ENCODE measurements at places on chromosomes 2 and 18.

GRCh38 chr2:174124181-174124580 lies 124.2 kb downstream of the OLA1 start:
- no peak for DNase-seq

- no peak for DNase-seq
These were observed 116.1 kb downstream of the RNF144A start for GRCh38 chr2:7033136-7033960.

GRCh38 chr2:225512876-225513540 lies 113.5 kb downstream of the NYAP2 start:
- peak; percentile 37 for DNase-seq

GRCh38 chr18:31581498-31582197 lies 10.0 kb upstream of the TTR start:
- no peak for DNase-seq

- DNase-seq: no peak
These were observed 300.0 kb upstream of the PIK3C3 start for GRCh38 chr18:41655074-41655473.

GRCh38 chr2:162090109-162090508 lies 16.1 kb upstream of the DPP4 start:
- no peak for DNase-seq

DNA sequence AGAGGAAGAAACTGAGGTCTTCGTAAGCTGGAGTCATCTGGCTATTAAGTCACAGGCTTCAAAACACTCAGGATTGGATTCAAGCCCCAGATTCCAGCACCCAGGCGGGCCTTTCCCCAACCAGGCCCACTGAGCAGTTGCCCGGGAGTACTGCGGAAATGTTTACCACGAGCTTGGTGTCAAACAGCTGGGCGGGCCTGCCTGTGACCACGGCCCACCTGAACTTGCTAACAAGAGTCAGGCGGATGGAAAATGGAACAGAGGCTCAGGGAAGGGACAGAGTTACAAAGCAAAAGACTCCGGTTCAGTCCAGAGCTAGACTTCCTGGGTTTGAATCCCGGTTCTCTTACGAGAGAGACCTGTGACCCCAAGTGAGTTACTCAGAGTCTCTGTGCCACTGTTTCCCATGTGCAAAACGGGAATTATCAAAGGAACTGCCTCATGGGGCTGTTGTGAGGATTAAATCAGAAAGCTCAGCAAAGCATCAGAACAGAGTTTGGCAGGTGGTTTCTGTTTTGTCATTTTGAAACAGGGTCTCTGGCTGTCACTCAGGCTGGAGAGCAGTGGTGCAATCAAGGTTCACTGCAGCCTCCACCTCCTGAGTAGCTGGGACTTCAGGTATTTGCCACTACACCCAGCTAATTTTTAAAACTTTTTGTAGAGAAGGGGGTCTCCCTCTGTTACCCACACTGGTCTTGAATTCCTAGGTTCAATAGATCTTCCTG lies 49.0 kb upstream of the TFCP2L1 start:
- DNase-seq: no peak

- DNase-seq: no peak
These were observed 1.3 kb downstream of the HS6ST1 start for GRCh38 chr2:128317181-128317898.

DNA sequence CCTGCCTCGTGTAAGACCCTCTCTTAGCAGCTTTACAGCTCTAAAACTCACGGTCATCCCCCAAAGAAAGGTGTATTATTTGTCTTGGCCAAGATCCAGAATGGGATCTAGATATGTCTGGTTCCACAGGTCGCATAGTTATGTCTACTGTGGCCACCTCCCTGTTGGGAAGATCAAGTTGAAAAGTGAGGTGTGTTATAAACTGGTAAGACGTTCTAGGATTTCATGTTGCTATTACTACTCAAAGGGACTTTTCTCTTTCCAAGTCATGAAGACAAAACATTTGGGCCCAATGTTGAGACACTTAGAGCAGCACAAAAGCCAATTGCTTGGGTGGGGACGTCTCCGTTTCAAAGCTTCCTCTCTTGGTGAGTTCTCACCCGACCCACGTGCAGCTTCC lies 766.0 kb downstream of the RNF144A start:
- no peak for DNase-seq

DNA sequence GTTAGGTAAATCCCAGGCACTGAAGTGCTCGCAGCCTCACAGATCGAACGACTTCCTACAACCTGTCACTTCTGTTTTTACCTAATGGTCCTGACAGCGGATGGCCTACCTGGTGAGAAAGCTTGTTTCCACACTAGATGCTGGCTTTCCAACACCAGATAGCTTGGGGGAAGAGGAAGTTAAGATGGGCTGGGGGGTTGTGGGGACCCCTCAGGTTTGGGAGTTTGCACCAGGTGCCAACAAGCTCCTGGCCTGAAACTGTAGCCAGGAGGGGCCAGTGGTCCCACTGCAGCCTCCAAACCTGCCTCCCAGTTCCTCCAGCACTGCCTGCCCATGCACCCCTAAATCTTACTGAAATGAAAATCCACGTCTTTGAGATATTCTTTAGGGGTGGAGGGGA lies 3.9 kb downstream of the TMEM185B start:
- no peak for DNase-seq

GRCh38 chr2:191209340-191209739 lies 35.9 kb upstream of the MYO1B start:
- no peak for DNase-seq

- DNase-seq: peak; percentile 54
These were observed 61.5 kb downstream of the EFR3B start for GRCh38 chr2:25103287-25103871.

DNA sequence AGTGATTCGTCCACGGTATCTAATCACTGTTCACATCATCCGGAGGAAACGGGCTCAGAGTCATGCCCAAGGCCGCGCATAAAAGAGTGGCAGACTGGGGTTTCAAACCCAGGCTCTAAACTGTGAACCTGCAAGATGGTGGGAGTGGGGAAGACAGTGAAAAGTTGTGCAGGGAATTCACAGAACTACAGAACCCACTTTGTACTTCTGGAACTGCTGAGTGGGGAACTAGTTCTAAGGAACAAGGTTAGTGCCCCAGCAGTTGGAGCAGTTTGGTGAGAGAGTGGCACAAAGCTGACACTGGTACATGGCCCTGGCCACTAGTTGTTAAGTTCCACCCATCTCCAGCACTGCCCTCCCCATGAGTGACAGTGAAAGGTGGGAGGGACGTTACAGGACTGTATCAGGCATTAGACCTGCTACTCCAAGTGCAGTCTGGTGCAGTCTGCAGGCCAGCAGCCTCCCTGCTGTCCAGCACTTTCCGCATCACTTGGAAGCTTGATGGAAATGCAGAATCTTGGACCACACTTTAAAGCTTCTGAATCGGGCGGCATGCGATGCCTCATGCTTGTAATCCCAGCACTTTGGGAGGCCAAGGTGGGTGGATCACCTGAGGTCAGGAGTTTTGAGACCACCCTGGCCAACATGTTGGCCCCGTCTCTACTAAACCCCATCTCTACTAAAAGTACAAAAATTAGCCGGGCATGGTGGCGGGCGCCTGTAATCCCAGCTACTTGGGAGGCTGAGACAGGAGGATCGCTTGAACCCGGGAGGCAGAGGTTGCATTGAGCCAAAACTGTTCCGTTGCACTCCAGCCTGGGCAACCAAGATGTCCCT lies 47.3 kb downstream of the C2orf42 start:
- no peak for DNase-seq

DNA sequence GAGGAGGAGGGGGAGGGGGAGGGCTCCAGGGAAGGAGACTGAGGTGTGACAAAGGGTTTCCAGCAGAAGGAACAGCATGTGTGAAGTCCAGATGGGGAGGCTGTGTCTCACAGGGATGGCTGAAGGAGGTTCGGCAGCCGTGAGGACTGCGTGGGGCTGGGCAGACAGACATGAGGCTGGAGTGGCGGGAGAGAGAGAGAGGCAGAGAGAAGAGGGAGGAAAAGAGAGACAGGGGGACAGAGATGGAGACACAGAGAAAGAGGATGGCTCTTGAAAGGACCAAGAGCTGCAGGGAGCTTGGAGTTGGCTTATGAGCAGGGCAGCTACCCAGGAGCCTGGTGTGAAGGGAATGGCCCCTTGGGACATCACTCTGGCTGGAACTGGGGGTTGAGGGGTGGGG lies 138.9 kb upstream of the ASB18 start:
- no peak for DNase-seq

- DNase-seq: peak; percentile 92
These were observed 10.4 kb downstream of the ERFE start for GRCh38 chr2:238169048-238169707.

DNA sequence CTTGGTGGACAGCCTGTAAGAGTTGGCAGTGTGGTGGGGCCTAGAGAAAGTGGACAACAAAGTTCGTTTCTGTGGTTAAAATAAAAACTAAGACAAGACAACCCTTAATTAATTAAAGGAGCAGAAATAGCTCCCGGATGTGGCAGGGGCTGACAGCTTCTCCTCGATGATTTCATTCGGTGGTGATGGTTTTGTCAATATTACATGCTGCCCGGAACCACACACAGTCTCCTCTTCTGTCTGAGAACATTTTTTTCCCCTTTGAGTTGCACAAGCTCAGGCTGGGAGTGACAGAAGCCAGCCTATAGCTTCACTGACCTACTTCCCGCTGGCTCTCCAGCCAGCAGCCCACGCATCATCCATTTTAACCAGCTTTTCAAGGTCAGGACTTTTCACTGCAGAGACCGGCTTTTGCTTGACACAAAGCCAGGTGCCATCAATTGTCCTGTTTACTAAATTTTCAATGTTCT lies 378.8 kb downstream of the SLC4A3 start:
- DNase-seq: no peak

DNA sequence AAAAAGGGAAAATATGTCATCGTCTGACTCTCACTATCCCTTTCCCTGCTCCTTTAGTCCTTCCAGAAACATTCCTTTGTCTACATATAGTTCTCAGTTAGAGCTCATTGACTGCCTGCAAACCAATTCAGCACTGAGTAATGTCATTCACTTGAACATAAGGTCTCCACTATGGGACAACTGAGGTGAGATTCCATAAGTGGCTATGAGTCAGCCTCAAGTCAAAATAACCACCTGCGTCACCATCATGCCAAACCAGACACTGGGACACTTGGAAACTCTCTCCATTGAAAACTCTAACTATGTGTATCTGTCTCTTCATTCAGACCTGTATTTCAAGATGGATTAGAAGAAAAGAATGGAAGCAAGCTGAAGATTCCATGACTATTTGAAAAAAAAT lies 878.0 kb upstream of the PIK3C3 start:
- no peak for DNase-seq

- peak; percentile 95 for DNase-seq
These were observed 10.4 kb upstream of the KCNE4 start for GRCh38 chr2:223041527-223042109.

DNA sequence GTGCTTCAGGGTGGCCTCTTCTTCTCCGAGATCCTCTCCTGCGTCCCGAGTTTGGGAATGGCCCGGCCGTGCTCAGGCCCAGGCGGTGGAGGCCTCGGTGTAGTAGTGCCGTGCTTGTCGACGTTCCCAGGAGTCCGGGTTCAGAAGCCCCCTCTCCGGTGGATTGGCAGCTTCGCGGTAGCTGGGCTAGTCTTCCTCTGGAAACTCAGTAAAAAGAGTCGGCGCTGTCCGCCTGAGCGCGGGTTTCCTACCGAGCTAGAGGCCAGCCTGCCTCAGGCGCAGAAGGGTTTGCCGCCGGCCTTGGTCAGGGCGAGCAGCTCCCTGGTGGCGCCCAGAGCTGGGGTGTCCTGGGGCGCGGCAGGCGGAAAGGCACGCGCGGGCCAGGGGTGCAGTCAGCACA lies 3.2 kb downstream of the RALBP1 start:
- no peak for DNase-seq

GRCh38 chr2:68632021-68632420 lies 11.4 kb upstream of the PROKR1 start:
- no peak for DNase-seq

- DNase-seq: peak; percentile 24
These were observed 88.6 kb upstream of the BCL11A start for GRCh38 chr2:60641811-60642788.

DNA sequence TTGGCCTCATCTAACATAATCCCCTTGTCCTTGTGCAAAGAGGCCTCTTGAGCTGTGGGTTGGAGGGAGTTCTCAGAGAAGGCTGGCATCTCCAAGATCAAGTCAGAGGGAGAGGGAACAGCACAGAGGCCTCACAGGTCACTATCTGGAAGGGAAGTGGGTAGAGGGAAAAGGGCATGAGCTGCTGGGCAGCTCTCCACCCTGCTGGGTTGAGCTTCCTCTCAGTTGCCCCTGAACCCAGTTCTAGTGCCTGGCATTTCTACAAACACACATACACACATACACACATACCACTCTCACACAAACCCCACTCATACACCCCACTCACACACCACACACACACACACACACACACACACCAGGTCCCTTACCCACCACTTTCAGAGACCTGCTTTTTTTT lies 30.3 kb upstream of the RMP24 start:
- DNase-seq: no peak

GRCh38 chr2:127641133-127641532 lies 4.8 kb upstream of the GPR17 start:
- DNase-seq: no peak

DNA sequence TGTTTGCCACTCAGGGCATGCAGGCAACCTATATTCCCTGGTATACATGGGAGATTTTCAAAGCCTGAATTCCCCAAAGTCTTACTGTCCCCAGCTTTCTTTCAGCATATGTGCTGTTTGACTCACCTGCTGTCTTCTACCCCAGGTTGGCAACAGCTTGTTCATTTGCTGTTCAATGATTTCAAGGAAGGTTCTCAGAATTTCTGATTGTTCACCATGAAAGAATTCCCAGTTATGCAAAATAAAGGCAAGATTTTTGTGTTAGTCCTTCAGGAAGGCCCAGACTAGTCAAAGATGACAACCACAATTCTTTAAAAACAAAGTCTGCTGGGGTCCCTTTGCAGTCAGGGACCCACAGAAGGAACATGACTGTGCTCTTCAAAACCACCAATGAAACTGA lies 1057.8 kb upstream of the CDH2 start:
- DNase-seq: no peak

DNA sequence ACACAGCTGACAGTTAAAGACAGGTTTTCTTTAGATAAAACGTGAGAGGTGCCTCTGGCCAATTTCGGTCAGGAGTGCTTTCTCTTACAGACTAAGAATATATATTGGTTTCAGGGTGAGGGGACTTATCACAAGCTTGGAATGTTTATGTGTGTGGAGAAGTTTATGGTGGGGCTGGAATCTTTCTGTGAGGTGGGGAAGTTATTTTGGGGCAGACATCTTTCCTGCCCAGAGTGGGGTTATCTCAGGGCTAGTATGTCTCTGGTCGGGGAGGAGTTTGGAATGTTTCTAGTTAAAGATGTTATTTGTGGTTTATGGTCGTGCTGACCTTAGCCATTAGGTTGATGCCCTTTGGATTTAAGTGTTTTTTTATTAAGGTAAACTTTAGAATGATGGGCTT lies 115.2 kb downstream of the SLC5A7 start:
- no peak for DNase-seq

DNA sequence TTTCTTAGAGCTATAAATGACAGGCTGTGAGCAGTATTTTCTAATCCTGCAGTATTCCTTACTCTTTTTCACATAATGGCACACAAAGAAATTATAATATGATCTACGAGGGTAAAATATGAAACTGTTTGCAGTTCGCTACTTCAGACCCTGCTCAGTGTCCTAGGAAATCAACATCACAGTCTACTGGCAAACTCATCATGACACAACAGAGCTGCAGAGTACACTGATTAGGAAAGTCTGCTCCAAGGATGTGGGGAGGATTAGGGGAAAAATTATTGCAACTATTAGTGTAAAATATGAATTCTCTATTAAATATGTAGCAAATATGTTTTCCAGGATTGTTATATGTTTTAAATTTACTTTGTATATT lies 149.2 kb upstream of the REG3G start:
- DNase-seq: no peak

- DNase-seq: no peak
These were observed 1291.6 kb upstream of the GYPC start for GRCh38 chr2:125364192-125364983.
